ENCODE measurements at places on chromosomes 13 and 19. TPM values are rescaled to one million over a fixed set of nuclear protein-coding genes. Genes with fewer than 3 reads are reported as not detected.

IGFL3 gene
- polyA plus RNA-seq: not detected

WDR62 gene
- 0.77 TPM for polyA plus RNA-seq

SERPINE3 gene
- 0.07 TPM for polyA plus RNA-seq

GSX1 gene
- polyA plus RNA-seq: not detected

RASAL3 gene
- polyA plus RNA-seq: 5.7 TPM

COL4A1 gene
- 62.4 TPM for polyA plus RNA-seq

CCDC169 gene
- 2.5 TPM for polyA plus RNA-seq

IFNL1 gene
- polyA plus RNA-seq: not detected

ZNF575 gene
- 1.2 TPM for polyA plus RNA-seq

ZMYM2 gene
- 28.0 TPM for polyA plus RNA-seq

THSD8 gene
- 4.4 TPM for polyA plus RNA-seq

TBXA2R gene
- polyA plus RNA-seq: 5.2 TPM

RASGRP4 gene
- 4.5 TPM for polyA plus RNA-seq

URI1 gene
- 81.9 TPM for polyA plus RNA-seq

KLK15 gene
- 0.15 TPM for polyA plus RNA-seq

PSG3 gene
- polyA plus RNA-seq: not detected

THAP8 gene
- polyA plus RNA-seq: 3.2 TPM

LILRB3 gene
- polyA plus RNA-seq: 32.6 TPM

PABPC3 gene
- 0.07 TPM for polyA plus RNA-seq

KLF12 gene
- 0.80 TPM for polyA plus RNA-seq

GAPDHS gene
- not detected for polyA plus RNA-seq

TEX26 gene
- polyA plus RNA-seq: 0.32 TPM

ZNF132 gene
- 1.4 TPM for polyA plus RNA-seq

S1PR5 gene
- 0.37 TPM for polyA plus RNA-seq

POSTN gene
- 20.2 TPM for polyA plus RNA-seq

ZNF527 gene
- 5.9 TPM for polyA plus RNA-seq

FFAR2 gene
- 0.33 TPM for polyA plus RNA-seq

ZNF296 gene
- 2.5 TPM for polyA plus RNA-seq

DKKL1 gene
- 0.56 TPM for polyA plus RNA-seq

MRPL34 gene
- 101 TPM for polyA plus RNA-seq

CD79A gene
- 0.37 TPM for polyA plus RNA-seq

SAFB gene
- polyA plus RNA-seq: 46.4 TPM

CDC16 gene
- polyA plus RNA-seq: 82.5 TPM

KLK6 gene
- polyA plus RNA-seq: not detected

EBI3 gene
- polyA plus RNA-seq: 1.4 TPM

NAPSA gene
- polyA plus RNA-seq: 0.61 TPM

CFAP97D2 gene
- polyA plus RNA-seq: not detected

MISP gene
- 0.08 TPM for polyA plus RNA-seq

INSL3 gene
- not detected for polyA plus RNA-seq

KIR3DL2 gene
- 0.15 TPM for polyA plus RNA-seq

Data from adrenal gland (tissue), 19 donors.